ENCODE measurements at places on chromosomes 12 and 14.

DNA sequence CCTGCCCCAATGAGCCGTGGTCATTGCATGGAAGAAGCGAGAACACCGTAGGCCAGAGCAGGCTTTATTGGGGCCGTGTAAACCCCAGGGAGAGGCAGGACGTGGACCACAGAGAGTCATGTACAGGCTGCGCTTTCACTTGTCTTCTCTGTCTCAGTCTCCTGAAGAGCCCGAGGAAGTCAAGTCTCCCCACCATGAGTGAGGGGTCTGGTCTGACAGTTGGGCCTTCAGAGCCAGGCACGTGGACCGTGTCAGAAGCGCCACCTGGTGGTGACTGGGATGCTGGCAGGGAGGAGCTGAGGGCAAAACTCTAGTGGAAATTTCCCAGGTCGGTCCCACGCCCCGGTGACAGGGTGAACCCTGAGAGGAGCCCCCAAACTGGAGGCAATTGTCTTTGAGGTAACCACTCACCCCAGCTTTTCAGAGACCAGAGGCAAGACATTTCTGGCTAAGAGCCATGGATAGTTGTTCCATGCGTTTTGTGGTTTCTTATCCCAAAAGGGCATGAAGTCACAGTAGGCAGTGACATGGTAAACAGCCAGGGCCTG, 17.4 kb downstream of the RPS6KL1 start:
- no peak for DNase-seq

DNA sequence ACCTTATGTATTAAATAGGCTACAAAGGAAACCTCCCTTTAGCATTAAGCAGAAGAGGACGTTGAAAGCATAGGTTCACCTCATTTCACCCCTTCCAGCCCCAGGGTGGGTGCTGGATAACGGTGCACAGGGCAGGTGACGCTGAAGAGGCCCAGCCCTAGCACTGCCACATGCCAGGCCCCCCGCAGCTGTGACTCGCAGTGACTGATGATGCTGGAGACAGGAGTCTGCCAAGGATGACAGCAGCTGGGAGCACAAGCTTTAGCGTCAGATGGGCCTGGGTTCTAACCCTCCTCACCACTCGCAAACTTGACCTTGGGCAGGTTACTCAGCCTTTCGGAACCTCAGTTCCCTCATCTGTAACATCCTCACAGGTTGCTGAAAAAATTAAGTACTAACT, 76.7 kb downstream of the TBK1 start:
- no peak for DNase-seq

GRCh38 chr14:65339866-65340265, 72.7 kb upstream of the FUT8 start:
- no peak for DNase-seq

- DNase-seq, result no peak
Observed at GRCh38 chr14:34368115-34368970, 93.7 kb downstream of the SPTSSA start.

- DNase-seq, result no peak
Observed at GRCh38 chr12:94269316-94269999, 121.1 kb downstream of the PLXNC1 start.

Measured in T1000 (cell line).